ENCODE measurements at places on chromosomes 16 and 17.

- DNase-seq: no peak
Measured at GRCh38 chr17:21242026-21242697, 11.0 kb downstream of the NATD1 start.

DNA sequence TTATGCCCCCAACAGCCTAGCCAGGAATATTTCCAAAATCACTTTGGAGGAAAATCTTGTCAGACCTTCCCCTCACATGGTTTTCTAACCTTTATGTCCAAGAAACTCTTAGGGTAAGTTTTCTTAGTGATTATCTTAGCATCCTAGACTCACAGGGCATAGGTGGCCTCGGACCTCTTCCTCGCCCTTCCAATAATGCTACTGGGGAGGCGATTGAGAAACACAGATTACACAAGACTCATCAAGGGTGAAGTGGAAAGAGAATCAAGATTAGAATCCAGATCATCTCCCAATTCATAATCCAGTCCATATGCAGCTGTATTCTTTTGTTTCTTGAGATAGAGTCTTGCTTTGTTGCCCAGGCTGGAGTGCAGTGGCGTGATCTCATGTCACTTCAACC lies 358.4 kb upstream of the CDH5 start:
- DNase-seq: no peak

GRCh38 chr17:40555296-40556190 lies 9.7 kb downstream of the CCR7 start:
- DNase-seq: no peak

- no peak for DNase-seq
Measured at GRCh38 chr17:17776889-17777288, 59.9 kb downstream of the SREBF1 start.

DNA sequence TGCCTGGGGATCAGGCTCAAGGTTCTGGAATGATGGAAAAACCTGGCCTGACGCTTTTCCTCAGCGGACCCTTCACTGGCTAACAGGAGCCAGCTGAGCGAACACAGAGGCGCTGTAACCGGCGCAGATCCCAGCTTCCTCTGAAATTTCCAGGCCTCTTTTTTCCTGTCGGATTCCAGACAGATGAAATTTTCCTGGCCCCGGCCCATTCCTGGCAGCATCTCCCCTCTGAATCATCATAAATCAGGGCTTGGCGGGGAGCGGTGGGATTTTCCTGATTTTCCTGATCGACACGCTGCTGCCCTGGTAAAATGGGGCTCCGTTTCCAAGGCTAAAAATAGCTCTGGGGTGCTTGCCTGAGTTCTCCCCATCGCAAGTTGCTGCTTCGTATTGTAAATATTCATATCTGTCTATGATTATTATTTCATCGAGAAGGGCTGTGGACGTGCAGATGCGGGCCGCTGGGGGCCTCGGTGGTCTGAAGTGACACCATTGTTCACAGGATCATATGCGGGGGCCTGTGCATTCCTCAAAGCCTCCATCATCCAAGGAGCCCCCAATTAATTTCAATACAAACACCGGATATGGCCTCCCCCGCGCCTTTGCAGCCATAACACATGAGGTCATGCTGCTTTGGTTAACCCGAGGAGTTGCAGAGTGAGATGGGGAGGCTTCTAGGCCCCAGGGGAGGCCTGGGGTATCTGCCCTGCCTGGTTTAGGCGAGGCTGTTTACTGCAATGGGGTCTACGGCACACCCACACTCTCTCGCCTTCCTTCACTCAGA lies 45.8 kb upstream of the ETV4 start:
- no peak for DNase-seq

Data from stimulated activated CD4-positive, alpha-beta T cell treated with anti-CD3 and anti-CD28 coated beads, TNF-alpha, amount 100 ng/mL, for 4 hours (primary cell).